ENCODE measurements at places on chromosomes 5 and 9.

GRCh38 chr9:87305151-87305550 lies 192.5 kb upstream of the DAPK1 start:
- DNase-seq = no peak

DNA sequence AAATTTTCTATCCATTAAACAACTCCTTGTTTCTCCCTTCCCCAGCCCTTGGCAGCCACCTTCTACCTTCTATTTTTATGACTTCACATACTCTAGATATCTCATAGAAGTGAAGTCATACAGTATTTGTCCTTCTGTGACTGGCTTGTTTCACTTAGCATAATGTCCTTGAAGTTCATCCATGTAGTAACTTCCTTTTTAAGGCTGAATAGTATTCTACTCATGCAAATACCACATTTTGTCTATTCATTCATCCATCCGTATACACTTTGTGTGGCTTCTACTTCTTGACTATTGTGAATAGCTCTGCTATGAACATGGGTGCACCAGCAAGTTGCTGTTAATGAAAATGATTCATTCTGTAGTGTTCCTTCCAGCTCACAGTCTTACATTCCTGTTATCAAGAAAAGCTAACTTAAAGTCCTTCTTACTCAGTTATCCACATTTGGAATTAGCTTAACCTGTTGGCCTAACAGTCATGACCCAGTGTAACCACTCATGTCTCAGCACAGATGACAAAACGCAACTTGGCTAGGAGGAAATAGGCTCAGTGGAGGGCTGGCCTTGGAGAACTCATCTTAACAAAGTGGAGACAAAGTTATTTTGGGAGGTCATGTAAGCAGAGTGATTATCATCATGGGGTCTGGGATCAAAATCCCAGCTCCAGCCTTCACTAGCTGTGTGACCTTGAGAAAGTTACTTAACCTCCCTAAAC lies 129.7 kb upstream of the MAP3K1 start:
- no peak for DNase-seq

DNA sequence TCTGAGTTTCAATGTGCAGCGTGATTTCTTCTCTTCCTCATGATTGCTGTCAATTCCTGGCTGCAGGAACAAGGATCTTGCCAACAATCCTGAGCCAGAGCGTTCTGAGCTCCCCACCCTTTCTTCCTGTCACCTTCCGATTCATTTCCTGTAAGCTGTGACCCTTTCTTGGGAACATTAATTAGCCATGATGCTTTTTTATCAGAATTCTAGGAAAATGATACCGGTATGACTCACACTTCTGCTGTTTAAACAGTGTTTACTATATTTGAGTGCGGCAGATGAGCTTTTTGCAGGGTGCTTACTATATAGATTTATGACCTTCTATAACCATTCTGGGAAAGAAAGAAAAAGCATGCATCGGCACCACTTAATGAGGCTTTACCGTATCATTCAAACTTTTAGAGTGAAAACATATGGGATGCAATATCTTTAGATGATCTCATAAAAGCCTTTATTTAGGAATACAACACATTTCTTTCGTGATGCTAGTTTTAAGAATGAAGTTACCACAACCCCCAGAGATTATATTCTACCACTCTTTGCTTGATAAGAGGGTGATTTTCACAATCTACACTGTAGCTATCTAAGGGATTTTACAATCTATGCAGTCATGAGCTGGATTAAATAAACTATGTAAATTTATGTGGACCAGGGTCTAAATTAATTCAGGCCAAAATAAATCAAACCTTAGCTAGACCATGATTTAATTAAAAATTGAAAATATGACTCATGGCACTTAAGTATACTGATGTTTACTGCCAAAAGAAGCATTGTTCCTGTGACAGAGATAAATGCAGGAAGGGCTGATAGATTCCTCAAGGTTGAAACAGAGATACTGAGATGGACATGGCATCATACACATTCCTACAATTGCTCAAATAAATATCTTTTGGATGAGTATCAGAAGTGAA lies 38.0 kb upstream of the OSMR start:
- no peak for DNase-seq

GRCh38 chr5:16992006-16992405 lies 55.9 kb upstream of the MYO10 start:
- no peak for DNase-seq

DNA sequence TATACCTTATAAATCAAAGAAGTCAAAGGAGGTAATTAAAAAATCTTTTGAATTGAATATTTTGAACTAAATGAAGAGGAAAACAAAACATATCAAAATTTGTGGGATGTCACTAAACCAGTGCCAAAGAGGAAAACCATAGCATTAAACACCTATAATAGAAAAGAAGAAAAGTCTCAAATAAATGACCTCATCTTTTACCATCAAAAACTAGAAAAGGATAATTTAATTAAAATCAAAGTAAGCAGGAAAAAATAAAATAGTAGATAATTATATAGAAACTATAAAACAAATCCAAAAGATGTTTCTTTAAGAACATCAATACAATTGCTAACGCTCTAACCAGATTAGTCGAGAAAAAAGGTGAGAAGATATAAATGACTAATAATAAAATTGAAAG lies 47.8 kb downstream of the LPAR1 start:
- DNase-seq = no peak

- no peak for DNase-seq
Observed at GRCh38 chr5:87686975-87687374, 274.2 kb upstream of the CCNH start.

DNA sequence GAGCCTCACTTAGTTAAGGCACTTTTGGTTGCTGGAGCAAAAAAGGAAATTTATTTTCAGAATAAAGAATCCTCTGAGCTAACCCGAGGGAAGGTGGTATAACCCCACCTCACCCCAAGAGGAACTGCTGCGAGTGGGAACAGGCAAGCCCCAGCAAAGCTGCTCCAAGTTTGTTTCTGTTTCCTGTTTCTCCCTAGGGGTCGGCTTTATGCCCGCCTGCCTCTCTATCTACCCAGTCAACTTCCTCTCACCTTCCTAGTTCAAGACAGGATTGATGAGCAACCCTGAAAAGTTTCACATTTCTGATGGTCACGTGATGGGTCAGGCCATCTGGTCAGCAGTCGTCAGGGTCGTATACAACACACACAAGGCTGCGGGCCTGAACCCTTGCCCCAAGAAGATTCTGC lies 31.1 kb downstream of the TRIO start:
- no peak for DNase-seq

DNA sequence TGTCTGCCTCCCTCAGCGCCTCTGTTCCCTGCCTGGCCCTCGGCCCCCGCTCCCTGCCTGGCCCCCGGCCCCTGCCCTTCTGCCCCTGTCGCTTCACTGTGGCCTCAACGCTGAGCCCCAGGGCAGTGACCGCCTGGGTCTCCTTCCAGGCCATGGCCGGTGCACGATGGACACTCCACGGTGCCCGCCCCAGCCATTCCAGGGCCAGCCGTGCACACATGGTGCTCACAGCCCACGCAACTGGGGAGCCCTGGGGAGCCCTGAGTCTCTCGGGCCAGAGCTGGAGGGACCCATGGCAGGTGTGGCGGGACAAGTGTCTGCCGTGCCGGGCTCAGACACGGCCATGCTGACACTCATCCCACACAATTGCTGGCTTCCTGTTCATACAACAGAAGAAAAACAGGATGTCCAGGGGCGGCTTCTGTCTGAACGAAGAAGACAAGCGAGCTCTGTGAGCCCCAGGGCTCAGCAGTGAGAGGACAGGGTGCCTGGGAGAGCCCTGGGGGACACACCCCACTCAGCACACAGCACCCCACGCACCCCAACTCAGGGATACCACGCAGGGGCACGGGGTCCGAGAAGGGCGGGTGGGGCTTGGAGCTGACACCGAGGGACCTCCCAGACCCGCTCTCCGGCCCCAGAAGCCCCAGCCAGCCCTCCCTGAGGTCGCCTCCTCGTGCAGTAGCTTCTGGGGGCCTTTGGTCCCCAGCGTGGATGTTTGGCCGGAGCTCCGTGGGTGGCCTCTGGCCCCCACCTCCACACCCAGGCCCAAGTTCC lies 35.7 kb downstream of the EXD3 start:
- DNase-seq = peak; percentile 57

DNA sequence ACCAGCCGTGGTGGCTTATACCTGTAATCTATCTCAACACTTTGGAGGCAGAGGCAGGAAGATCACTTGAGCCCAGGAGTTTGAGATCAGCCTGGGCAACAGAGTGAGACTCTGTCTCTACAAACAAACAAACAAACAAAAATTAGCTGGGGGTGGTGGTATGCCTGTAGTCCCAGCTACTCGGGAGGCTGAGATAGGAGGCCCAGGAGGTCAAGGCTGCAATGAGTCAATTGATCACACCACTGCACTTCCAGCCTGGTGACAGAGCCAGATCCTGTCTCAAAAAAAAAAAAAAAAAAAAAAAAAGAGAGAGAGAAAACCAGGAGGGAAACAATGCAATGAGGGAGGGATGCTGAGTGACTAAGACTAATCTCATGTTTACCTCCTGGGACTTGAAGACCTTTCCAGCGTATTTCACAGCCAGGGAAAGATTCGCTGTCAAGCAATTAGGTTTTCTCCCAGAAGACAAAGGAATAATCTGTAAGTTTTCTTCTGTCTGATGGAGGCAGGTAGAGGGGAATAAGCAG lies 51.1 kb upstream of the MIER3 start:
- no peak for DNase-seq

- DNase-seq = no peak
Observed at GRCh38 chr5:140575309-140575708, 10.7 kb downstream of the SLC35A4 start.

- no peak for DNase-seq
Observed at GRCh38 chr9:110599468-110599867, 19.9 kb upstream of the SVEP1 start.

DNA sequence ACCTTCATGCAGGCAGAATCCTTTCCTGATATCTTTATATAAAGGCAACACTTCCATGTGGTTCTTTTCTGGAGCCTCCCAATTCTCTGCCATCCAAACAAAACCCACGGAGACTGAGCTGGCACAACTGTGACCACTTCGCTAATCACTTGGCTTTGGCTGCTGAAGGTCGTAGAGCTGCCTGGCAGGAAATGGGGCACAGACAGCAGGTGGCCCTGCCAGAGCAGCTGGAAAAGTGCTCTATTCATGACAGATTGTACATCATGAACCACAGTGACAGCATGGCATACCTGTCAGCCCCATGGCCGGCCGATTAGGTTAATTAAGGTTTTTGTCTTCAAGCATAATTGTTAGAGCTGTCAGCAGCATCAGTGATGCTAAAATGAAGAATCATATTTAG lies 141.9 kb upstream of the ANKRD55 start:
- peak; percentile 69 for DNase-seq

- DNase-seq = peak; percentile 57
Observed at GRCh38 chr5:154757814-154758406, 2.7 kb downstream of the LARP1 start.

DNA sequence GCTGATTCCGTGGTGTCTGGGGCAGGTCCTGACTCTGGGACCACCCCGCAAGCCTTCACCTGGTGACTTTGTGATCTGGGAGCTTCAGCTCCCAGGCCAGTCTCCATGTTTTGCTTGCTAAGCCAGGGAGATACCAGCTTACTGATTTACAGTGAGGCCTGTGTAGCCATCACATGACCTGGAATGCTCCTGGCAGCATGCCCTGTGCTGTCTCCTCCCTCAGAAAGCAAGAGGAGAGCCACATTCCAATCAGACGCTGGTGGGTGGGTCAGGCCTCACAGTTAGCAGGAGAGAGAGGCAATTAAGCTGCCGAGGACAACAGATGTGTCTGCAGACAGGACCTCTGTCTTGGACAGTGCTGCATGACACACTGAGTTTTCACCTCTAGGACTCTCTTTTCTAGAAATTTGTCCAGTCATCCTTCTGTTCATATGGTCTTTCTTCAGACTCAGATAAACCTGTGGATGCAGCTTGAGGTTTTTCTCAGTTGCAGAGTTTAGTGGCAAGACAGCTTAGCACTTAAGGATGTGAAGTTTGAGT lies 24.4 kb upstream of the GRPEL2 start:
- peak; percentile 87 for DNase-seq

GRCh38 chr5:54148858-54149257 lies 161.5 kb downstream of the ARL15 start:
- DNase-seq = no peak

DNA sequence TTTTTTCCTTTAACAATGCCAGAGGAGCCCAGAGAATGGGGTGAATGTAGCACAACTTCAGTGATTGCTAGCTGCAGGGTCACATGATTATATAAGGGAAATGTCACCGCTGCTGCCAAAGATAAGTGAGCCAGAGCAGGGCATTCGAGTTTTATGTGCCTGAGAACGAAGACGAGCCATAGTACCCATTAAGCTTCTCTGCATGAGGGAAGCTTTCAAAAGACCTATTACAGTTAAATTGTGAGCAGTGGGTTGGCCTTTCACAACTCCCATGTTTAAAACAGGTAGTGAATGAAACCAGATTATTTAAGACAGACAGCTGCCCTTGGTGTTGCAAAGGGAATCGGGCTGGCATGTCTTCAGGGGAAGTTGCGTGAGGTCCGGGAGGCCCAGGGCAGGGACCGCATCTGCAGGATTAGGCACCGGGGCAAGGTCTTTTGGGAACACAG lies 82.4 kb upstream of the TNFAIP8 start:
- DNase-seq = no peak

- DNase-seq = no peak
Observed at GRCh38 chr9:128724744-128725211, 851 bp upstream of the ZDHHC12 start.

DNA sequence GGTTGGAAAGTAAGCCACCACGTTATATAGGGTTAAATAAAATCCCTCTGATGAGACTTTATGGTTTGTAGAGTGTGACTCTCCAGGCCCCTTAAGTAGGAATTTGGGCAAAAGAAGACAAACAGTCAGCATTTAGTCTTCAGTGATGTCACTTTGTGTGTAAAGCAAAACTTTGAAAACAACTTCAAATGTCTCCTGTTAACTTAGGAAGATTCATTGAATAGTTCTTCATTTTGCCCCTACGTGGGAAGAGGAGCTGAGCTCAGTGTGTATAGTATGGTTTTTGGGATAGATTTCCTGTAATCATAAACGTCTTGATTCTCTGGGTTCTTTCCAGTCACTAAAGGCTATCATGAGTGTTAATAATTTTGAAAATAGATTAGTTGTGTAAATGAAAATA lies 101.3 kb downstream of the GADD45G start:
- no peak for DNase-seq

GRCh38 chr5:362189-362588 lies 40.7 kb downstream of the AHRR start:
- DNase-seq = no peak

GRCh38 chr5:148615644-148616275 lies 38.6 kb downstream of the HTR4 start:
- DNase-seq = no peak

GRCh38 chr5:165397516-165397915 lies 1892.1 kb downstream of the MAT2B start:
- DNase-seq = peak; percentile 57

DNA sequence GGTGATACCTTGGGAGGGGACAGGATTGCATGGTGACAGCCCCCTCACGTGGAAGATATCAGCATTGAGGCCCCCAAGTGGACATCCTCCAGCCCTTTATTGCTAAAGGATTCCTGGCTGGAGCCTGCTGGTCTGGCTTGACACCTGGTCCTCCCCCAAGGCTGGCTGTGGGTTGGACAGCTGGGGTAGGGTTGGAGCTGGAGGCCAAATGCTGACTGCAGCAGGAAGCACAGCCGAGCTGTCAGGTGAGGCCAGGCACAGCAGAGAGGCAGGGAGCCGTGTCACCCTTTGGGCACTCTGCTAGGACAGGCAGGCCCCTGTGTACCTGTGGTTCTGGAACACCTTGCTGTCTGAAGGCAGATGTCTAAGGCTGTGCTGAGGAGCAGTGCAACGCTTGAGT lies 2.2 kb downstream of the CACFD1 start:
- DNase-seq = no peak
